ENCODE measurements at places on chromosomes 5 and 9.

DNA sequence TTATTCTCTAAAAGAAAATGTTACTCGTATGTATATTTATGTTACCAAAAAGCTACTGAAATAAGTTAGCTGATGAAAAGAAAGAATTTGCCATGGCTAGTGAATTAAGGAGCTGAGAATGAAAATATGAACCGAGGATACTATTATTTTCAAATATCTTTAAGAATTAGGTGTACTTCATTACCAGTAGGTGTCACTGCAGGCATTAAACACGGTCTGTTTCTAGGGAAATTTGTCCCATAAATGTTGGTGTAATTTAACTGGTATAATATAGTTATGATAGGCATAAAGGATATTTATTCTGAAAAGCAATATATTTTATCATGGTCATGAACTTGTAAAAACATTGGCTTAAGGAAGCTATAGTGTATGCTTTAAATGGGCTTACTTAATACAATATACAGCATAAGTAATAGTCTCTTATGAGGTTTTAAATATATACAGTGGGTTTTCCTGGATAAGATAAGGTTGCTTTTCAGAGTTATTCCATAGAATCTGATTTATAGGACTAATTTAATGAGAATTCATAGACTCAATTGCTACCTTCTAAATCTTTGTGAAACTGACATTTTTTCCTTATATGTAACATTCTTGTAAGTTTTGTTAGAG is 72.4 kb upstream of the MPDZ start:
- no peak for DNase-seq

GRCh38 chr5:147349241-147349640 is 114.4 kb downstream of the STK32A start:
- DNase-seq = no peak

DNA sequence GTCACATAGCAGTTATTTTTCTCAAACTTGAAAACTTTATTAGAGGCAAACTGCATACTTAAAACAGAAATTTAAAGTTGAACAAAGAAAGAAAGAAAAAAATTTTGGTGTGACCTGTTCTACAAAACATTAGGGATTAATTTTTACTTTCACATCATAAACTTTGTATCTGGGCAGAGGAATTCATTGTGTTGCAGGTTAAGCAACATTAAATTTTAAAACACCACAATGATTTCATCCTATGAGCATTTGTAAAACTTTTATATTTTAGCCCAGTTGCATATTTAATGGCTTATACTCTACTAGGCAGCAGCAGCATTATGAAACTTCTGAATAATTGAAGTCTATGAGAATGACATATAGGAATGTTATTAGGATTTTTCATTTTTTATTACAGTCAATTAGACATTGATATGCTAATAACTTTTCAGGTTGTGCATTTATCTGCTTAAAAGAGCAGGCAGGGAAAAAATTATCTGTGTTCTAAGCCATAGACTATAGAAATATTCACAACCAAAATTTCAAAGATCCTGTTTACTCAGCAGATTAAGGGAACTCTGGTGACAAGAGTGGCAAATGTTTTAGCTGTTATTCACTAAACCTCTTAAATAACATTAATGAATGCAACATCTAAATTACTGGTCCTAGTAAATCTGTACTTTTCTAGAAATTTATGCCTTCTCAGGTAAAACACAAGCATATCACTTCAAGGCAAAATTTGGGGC is 1088.5 kb upstream of the CDH6 start:
- no peak for DNase-seq

DNA sequence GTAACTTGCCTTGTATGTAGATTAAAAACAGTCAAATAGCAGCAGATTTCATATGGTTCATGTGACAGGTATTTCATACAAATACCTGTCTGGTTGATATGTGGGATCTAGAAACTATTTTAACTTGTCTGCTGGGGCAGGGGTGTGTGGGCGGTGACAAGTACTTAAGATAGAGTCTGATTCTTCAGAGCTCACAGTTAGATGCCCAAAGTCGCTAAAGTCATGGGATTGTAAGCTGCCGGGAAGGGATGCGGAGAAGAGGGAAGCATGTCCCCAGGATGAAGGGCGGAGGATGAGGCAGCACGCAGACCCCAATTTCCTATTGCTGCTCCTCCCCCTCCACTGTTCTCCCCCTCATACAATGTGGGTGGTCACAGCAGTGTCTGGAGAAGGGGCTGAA is 13.3 kb downstream of the ANXA6 start:
- DNase-seq = no peak

GRCh38 chr9:69395718-69396117 is 70.7 kb downstream of the ENTREP1 start:
- no peak for DNase-seq

DNA sequence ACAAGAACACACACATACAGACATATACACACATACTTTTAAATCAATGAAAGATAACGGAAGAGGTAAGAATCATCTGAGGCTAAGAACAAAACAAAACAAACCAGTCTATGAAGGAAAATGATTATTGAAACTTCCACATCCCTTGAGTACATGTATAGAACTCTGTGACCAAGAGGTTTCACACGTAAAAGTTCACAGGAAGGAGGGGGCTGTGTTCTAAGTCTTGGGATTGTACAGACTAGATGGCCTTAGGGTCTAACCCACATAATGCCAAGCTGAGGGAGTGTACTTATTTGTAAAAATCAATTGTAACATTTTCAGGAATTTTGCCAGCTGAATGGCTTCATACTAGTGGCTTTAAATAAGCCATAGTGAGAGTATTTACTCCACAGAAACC is 144.4 kb upstream of the IFNE start:
- no peak for DNase-seq

GRCh38 chr5:134938030-134938429 is 29.7 kb upstream of the CATSPER3 start:
- DNase-seq = no peak

- no peak for DNase-seq
These were observed 93.4 kb upstream of the CCDC112 start for GRCh38 chr5:115389799-115390382.

GRCh38 chr9:99515895-99516656 is 294.0 kb downstream of the SEC61B start:
- DNase-seq = peak; percentile 35

- DNase-seq = no peak
These were observed 23.0 kb upstream of the MTAP start for GRCh38 chr9:21779397-21779796.

- no peak for DNase-seq
These were observed 245.5 kb upstream of the RPS23 start for GRCh38 chr5:82523633-82524032.

DNA sequence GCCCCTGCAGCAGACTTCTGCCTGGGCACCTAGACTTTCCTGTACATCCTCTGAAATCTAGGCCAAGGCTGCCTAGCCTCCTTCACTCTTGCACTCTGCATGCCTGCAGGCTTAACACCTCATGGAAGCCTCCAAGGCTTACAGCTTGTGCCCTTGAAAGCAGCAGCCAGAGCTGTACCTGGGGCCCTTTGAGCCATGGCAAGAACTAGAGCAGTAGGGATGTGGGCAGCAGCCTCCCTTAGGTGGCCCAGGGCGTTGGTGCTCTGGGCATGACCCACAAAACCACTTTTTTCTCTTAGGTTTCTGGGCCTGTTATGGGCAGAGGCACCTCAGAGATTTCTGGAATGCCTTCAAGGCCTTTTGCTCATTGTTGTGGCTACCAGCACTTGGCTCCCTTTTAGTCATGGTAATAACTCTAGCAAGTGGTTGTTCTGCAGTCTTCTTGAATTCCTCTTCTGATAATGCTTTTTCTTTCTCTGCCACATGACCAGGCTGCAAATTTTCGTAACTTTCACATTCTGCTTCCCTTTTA is 606.2 kb downstream of the TLE4 start:
- DNase-seq = no peak

GRCh38 chr9:113508111-113508749 is 44.7 kb downstream of the RGS3 start:
- DNase-seq = no peak

- no peak for DNase-seq
These were observed 54.9 kb downstream of the WDR41 start for GRCh38 chr5:77437194-77437593.

GRCh38 chr5:95895771-95896170 is 65.9 kb downstream of the ELL2 start:
- no peak for DNase-seq

- DNase-seq = peak; percentile 25
These were observed 52.9 kb downstream of the COMMD10 start for GRCh38 chr5:116137544-116138378.

DNA sequence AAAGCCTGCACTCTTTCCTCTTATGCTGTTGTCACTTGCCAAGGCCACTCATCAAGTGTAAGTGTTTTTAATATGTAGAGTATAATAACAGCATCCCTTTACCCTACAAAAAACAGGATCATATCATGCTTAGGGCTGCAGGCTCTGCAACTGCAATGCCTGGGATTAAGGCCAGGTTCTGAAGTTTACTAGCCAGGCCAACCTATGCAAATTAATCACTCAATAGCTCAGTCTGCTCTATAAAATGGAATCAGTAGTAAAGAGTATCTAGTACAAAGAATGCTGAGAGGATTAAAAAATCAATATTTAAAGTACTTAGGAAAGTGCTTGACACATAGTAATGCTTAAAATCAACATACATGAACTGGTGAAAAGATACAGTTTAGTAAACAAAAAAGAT is 253.3 kb downstream of the EDIL3 start:
- peak; percentile 50 for DNase-seq

Data from NCI-H524 treated with DMSO at 0.1 percent for 48 hours (cell line).